ENCODE measurements at places on chromosomes 5 and 9.

DNA sequence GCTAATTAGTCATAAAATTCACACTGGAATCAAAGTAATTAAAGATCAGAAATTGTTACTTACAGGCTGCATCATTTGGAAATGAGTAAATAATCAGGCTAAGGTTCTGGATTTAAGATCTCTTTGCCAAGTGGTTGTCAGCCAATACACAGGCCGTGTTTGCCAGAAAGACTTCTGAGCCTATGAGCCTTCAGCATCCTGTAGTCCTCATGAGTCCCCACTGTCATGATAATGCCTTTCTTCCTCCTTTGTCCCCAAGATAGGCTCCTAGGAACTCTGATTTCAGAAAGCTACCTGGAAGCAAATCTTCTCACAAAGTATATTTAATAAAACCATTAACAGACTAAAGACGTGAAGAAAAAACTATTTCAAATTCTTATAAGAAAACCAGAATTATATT lies 810.5 kb downstream of the DNAH5 start:
- no peak for DNase-seq

DNA sequence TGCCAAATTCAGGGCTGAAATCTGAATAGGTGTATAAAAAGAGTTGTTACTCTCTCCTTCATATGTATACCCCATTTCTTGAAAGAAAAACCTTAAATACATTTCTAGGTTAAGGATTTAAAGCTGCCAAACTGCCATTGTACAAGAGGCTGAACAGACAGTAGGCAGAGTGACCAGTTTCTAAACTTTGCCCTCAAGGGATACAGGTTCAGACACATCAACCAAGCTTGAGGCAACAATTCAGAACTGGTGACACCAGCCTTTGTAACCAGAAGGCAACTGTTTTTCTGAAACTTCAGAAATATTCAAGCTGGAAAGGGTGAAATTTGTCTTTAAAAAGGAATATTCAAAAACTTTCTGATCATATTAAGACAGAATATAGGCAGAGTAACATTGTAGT lies 47.5 kb downstream of the FAM114A2 start:
- DNase-seq, result no peak

- DNase-seq, result no peak
Measured at GRCh38 chr5:10534561-10535530, 29.0 kb upstream of the ANKRD33B start.

GRCh38 chr5:111800351-111800750 lies 43.4 kb upstream of the NREP start:
- no peak for DNase-seq

DNA sequence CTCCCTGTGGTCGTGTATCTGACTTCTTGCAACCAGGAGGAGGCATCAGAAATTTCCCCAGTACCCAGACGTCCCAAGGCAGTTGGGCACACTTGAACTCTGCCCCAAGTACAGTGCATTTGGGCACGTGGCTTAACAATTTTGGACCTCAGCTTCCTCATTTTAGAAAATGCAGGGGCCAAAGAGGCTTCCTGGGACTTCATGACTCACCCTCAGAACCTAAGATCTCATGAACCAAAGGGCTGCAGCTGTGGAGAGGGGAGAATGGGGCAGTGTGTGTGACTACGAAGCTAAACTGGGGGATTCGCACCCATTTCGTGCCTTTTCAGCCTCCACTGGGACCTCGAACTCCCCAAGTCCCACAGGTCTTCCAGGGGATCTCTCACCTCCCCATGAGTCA lies 59.2 kb downstream of the SYK start:
- DNase-seq, result no peak

GRCh38 chr5:141603923-141604717 lies 14.7 kb downstream of the DIAPH1 start:
- no peak for DNase-seq

GRCh38 chr9:121472446-121472845 lies 27.2 kb downstream of the GGTA1 start:
- no peak for DNase-seq

- DNase-seq, result no peak
Measured at GRCh38 chr9:96022445-96023051, 147.1 kb downstream of the ERCC6L2 start.

GRCh38 chr9:104969116-104969515 lies 41.2 kb upstream of the ABCA1 start:
- DNase-seq, result no peak

- DNase-seq, result no peak
Measured at GRCh38 chr5:149453618-149454415, 74.7 kb upstream of the IL17B start.

GRCh38 chr5:148312153-148312552 lies at the start of gene SPINK7:
Gene SPINK7 (plus strand): TSS chr5:148312423. CDS start chr5:148312484, 61 bp downstream.
- DNase-seq, result no peak

DNA sequence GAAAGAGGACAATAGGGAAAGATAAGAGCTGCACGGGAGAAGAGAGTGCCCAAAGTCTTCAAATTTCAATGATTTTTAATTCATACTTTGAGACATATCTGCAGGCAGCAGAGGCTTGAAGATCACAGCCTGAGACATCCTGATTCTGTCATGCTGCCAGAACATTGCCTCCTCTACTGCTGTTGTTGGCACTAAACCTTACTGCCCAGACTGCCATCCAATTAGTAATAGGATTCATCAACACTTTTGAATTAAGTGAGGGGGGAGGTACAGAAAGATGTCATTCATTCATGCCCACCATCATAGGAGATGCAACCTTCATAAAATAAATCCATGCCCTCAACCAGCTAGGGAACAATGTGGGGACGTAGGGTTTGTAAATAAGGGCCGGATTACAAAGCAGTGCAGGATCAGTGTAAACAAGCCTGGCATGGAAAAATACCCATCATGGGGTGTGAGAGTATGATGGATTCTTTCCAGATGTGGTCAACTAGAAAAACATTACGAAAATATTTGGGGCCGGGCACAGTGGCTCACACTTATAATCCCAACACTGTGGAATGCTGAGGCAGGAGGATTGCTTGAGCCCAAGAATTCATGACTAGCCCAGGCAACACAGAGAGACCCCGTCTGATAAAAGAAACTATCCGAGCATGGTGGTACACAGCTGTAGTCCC lies 122.1 kb upstream of the DAPK1 start:
- DNase-seq, result no peak

DNA sequence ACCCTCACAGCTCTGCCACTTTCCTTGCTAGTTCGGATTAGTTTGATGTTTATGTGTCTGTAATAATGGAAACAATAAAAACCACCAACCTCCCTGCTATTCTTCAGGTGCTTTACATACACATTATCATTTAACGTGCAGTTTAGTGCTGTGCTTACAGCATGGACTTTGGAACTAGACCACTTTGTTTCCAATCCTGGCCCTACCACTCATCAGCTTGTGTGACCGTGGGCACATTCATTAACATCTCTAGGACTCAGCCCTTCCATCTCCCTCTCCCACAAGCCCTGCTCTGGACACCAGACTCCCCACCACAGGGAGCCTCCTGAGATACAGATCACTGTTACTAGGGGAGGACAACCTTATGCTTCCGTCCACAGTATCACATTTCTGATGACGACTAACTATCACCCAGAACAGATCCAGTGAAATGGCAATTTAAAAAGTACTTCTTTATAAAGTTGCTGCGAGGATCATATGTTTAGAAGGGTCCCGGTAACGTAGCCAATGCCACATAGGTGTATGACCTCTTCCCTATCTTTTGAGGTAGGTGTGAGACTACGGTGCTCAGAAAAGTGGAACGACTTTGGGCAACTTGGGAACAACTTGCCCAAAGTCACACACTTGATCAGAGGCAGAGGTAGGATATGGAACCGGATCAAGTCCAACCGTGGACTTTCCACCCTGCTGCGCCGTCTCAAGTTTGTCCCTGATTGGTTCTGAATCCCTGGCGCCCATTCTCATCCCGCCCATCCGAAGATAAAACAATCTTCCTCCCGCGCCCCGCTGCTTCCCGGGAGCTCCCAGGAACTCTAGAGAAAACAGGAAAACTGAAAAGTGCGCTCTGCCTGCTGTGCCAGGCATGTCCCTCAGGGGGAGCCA lies 132.4 kb upstream of the NIPBL start:
- DNase-seq, result no peak

GRCh38 chr5:74578356-74579044 lies 62.0 kb downstream of the ENC1 start:
- no peak for DNase-seq

GRCh38 chr9:87786423-87786822 lies 60.5 kb downstream of the CTSL start:
- DNase-seq, result no peak

- no peak for DNase-seq
Measured at GRCh38 chr9:5502553-5502952, 7.8 kb upstream of the PDCD1LG2 start.

DNA sequence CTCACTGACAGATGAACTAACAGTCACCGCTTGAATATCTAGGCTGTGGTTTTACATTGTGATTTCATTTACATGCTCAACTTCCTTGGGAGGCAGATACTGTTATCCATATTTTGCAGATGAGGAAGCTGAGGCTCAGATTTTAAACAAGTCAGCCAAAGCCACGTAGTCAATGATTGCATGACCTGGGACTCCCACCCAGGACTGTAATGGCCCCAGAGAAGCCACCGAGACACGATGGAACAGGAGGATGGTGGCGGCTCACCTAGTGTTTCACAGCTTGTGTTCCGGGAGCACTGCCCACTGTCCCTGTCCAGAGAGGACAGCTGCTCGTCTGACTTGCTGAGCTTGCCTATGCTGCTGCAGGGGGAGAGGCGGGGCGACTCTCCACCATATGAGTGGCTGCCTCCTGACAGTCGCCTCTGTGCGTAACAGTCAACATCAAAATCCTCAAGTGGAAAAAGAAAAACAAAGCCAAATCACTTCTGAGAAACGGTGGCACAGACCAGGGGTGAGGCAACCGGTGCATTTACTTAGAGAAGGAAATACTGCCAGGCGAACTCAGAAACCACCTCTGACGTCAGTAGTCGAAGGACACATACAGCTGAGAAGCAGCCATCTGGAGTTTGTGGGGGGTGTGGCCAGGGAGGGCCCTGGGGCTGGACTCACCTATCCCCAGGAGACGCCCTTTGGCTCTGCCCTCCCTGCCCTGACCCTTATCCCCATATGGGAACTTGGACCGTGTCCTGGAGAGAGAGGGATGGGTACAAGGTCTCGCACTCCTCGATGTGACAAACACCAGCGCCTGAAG lies 82.5 kb downstream of the PRRT1B start:
- peak; percentile 29 for DNase-seq

DNA sequence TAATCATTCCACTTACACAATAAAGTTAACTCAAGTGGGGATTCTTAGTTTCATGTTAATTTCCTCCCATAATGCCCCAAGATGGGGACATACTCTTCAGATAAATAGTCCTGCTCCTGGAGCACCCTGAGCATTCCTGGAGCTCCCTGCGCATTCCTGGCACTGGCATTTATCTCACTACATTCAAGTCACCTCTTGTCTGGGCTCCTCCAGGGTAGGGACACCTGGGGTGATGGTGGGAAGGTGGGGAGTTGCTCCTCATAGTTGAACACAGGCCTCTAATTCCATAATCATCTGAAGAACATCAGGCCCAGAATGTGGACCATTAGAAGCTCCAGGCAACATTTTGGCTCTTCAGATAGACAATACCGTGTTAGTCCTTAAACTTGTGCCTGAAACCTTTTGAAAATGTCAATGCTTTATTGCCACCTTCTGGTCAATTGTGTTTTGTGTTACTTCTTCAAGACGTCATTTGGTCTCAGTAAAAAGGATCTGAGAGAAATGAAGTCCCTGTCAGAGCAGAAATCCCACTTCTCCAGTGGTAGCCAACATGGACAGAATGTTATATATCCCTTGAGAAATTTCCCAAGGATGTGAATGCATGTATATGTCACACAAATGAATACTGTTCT lies 14.2 kb upstream of the AGGF1 start:
- peak; percentile 58 for DNase-seq

DNA sequence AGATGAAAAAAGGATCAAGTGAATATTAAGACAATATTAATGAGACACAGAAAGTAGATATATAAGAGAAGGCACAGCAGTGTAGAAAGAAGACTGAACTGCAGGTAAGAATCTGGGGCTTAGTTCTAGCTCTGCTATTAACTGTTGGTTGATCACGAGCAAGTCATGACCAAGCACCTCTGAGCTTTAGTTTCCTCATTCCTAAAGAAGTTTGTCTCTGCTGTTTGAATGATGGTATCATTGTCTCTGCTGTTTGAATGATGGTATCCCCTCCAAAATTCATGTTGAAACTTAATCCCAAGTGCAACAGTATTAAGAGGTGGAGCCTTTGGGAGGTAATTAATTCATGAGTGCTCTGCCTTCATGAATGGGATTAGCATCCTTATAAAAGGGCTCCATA lies 2.5 kb upstream of the NME5 start:
- DNase-seq, result no peak

- DNase-seq, result no peak
Measured at GRCh38 chr5:125463466-125464092, 717.1 kb upstream of the ZNF608 start.

DNA sequence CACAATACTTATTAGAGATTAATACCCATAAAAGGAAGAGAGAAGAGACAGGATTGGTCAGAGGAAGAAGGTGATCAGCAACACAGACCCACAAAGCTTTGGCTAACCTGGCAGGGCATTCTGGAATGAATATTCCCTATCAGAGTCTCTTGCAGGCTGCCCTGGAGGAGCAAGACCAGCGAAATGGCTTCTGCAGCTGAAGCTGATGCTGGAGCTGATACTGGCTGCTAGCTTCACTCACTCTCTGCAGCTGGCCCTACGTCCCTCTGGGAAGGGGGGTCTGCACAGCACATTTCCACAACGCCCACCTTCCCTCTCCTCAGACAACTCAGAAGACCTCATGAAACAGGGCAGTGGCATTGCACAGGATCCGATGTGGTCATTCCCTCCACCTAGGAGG lies 169.9 kb upstream of the EFNA5 start:
- no peak for DNase-seq

DNA sequence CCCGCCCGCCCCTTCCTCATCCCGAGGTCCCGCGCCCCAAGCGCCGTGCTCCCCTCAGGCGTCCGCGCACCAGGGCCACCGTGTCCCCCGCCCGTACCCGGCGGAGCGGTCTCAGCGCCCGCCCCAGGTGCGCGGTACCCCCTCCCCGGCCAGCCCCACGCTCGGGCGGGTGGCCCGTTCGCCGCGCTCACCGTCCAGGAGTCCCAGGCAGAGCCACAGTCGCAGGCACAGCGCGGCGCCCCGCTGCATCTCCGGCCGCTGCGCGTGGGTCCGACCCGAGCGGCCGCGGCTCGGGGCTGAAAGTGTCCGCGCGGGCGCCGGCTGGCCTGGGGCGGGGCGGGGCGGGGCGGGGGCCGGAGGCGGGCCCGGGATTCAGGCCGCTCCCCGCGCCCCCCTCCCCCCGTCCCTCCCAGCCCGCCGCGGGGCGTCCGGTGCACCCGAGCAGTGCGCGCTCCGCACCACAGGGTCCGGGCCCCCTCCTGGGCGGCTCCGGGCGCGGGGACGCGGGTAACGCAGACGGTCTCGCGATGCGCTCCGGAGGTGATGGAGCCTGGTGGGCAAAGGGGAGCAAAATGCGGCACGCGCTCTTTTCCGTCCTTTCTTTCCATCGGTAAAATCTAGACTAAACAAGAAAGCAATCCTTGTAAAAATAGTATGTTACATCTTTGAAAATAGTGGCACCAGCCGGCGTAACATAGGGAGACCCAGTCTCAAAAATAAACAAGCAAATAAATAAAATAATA lies at the start of gene FLT4:
TSS of gene FLT4 (minus strand) at position 304 of the 743 bp plus-strand sequence. CDS start at position 249, 55 bp downstream.
- DNase-seq, result no peak
